ENCODE measurements at places on chromosomes 4 and X. TPM values are rescaled to one million over a fixed set of nuclear protein-coding genes. Genes with fewer than 3 reads are reported as not detected.

NHS gene
- total RNA-seq, result 11.3 TPM

TNIP2 gene
- total RNA-seq, result 92.3 TPM

GAGE12H gene
- total RNA-seq, result not detected

WNK3 gene
- 0.13 TPM for total RNA-seq

MAGEC1 gene
- total RNA-seq, result not detected

EGF gene
- total RNA-seq, result not detected

AVPR2 gene
- total RNA-seq, result not detected

CSAG2 gene
- total RNA-seq, result not detected

CORIN gene
- total RNA-seq, result 0.11 TPM

DCHS2 gene
- total RNA-seq, result not detected

PDE6B gene
- 10.1 TPM for total RNA-seq

ANKRD50 gene
- 0.15 TPM for total RNA-seq

CT45A3 gene
- not detected for total RNA-seq

- DNase-seq, result no peak
These were observed 674.3 kb upstream of the AMOT start for GRCh38 chrX:113514906-113515305.

GRCh38 chrX:119549327-119550016 is 15.7 kb downstream of the STEEP1 start:
- DNase-seq, result no peak

DNA sequence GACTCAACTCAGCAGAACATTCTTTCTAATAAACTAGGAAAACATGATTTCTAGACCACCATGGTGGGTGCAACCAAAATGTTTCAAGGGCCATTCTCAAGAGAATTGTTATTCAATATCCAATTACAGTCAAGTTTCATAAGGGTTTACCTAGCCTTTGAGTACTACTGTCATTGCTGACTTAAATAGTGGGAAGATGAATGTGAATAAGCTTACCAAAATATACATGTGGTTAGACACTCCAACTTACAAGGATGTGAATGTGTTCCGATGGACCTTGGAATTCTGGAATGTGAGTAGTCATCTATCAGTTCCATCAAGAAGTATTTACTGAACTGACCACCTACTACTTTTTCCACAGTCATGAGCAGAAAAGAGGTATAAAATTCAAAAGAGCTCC is 16.9 kb downstream of the SH3RF1 start:
- DNase-seq, result no peak

GRCh38 chrX:9542106-9542760 is 77.4 kb downstream of the TBL1X start:
- no peak for DNase-seq

GRCh38 chr4:54941994-54942552 is 183.3 kb downstream of the KDR start:
- DNase-seq, result no peak

DNA sequence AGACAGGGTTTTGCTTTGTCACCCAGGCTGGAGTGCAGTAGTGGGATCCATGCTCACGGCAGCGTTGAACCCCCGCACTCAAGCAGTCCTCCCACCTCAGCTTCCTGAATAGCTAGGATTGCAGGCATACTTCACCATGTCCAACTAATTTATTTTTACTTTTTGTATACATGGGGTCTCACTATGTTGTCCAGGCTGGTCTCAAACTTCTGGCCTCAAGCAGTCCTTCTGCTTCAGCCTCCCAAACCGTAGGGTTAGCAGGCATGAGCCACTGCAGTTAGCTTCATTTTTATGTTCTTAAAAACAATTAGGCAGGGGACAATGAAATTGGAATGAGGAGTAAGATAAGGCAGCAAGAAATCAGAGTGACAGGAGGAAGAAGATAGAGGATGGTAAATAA is 50.5 kb downstream of the RAP1GDS1 start:
- DNase-seq, result no peak

DNA sequence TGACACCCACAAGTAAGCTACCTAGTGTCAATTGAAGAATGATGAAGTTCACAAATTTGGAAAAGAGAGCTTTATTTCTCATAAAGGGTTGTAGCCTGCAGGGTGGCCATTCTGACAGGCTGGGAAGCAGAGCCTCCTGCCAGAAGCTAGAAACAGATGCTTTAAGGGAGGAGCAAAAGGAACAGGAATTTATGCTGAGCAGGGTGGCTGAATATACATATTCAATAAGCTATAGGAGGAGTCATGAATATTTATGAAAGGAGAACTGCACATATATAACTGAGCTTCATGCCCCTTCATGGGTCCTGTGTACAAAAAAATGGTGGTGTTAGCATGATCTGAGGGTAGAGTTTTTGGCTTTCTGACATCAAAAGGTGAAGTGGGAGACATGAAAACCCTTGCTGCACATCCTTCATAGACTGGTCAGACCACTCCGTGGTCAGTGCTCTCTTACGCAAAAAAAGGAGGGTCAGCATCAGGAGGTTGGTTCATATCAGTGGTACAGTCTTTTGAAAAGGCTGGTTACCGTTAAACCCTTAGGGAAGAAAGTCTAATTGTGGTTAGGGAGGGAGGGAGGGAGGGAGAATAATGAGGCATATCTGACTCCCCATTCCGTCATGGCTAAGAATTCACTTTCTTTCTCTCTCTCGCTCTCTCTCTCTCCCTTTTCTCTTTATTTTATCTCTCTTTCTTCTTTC is 121.4 kb downstream of the LUZP4 start:
- no peak for DNase-seq

DNA sequence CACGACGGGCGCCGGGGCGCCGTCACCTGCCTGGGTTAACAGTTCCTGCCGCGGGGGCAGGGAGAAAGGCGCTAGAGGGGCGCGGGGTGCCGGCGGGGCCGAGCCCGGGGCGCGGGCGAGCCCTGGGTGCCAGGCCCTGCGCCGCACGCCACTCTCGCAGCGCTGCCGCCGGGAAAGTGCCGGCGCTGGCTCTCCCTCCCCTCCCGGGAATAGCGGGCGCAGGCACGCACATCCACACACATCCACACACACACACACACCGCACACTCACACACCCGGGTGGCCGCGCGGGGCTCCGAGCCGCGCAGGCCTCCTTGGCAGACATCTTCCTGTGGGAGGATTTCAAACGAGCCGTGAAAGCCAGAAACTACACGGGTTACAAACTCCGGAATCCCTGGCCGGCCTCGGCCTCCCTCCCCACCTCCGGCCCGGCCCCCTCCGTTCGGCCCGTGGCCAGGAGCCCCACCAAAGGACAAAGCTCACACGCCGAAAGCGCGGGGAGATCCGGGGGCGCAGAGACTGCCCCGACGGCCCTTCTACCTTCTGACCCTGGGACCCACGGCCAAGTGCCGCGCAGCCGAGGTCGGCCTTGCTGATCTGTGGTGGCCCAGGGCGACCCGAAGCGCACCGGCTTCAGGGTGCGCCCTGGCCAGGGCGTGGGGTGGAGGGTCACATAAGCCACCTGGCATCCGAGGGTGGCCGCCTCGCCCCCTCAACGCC is 92.3 kb downstream of the BCOR start:
- DNase-seq, result no peak

GRCh38 chr4:38768968-38769394 is 13.8 kb downstream of the TLR10 start:
- DNase-seq, result no peak

- no peak for DNase-seq
These were observed 107.5 kb downstream of the GLUD2 start for GRCh38 chrX:121154858-121155404.

DNA sequence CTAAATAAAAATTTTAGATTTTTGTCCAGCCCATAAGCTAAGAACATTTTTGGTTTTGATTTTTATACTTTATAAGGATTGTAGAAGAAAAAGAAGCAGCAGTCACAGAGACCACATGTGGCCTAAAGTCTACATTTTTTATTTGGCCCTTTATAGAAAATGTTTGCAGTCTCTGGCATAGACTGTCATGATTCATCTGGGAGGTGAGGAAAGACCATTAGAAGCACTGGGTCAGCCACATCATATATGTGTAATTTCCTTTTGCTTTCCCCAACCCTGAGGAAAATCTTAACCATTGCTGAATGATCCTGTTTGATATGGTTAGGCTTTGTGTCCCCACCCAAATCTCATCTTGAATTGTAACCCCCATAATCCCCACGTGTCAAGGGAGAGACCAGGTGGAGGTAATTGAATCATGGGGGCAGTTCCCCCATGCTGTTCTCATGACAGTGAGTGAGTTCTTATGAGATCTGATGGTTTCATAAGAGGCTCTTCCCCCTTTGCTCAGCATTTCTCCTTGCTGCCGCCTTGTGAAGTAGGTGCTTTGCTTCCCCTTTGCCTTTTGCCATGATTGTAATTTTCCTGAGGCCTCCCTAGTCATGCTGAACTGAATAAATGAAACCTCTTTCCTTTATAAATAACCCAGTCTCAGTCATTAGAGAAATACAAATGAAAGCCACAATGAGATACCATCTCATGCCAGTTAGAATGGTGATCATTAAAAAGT is 12.1 kb upstream of the COPS4 start:
- DNase-seq, result no peak

DNA sequence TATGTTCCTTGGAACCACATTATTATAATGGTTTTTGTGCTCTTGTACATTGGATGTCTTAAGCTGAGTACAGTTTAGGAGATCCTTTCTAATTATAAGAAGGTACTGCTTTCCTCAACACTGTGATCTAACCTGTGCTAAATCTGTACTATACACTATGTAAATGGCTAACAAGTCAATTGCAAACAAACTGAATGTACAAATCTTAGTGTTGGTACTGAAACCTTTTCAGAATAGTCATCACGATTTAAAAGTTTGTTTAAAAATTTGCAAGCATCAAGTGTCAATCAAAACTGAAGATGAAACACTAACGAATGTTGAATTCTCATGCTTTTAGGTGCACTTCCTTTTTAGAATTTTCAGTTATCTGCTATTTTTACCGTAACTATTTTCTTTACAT is 2090.4 kb upstream of the TENM3 start:
- no peak for DNase-seq

DNA sequence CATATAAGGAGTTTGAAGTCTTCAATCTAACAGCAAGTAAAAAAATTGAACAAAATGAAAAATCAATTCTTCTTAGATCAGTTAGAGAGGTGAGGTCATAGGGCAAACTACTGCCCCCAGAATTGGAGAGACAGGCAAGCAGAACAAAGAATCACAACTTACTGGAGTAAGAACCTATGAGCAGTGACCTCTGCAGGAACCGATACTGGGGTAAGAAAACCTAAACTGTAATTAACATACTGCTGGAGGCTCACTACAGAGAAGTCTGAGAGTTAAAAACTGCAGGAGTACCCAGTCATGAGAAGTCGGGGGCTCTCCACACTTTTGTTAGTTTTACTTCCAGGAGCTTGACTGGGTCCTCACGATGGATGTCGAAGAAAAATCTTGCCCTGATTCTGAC is 16.0 kb downstream of the CLDN22 start:
- DNase-seq, result no peak

DNA sequence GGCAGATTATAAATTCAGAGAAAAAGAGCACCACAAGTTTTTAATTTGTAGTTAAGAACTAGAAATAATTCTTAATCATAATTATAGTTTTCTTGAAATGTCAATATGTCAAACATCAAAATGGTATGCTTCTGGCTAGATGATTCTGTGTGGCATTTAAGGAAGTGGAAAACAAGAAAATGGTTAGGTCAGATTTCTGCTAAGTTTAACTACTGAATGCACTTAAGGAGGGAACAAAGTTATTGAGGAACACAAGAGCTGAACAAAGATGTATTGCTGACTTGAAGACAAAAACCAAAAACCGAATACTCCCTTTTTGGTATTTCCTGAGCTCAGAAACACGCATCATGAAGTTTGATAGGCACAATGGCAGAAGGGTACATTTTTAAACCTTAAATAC is 58.7 kb upstream of the GPR34 start:
- no peak for DNase-seq

GRCh38 chr4:56671860-56672259 is 9.2 kb downstream of the HOPX start:
- DNase-seq, result no peak

DNA sequence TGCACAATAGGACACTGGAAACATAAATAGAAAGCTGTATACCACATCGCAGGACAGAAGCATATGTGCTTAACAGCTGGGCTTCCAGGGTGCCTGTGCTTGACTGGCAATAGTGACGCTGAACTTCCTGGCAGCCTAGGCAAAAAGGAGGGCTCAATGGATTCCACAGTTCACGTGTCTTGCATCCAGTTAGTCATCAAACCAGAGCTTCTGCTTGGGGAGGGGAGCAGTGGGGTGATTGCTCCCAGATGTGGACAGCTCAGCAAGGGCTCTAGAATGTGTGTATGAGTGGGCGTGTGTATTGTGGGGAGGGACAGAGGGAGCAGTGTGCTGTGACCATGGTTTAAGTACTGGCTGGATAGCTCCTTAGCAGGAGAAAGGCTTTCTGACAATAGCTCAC is 2.3 kb downstream of the PRRG3 start:
- DNase-seq, result no peak

GRCh38 chr4:114015444-114015899 is 36.0 kb upstream of the ARSJ start:
- DNase-seq, result no peak
